ENCODE measurements at places on chromosomes 2 and 18.

- no peak overlapping the region for H3K27ac ChIP-seq
- H3K4me1 ChIP-seq, result peaks cover 46% of the 10 kb centered on the region
- H3K27me3 ChIP-seq, result peaks cover 2% of the 10 kb centered on the region
- no peaks in the 10 kb centered on the region for H3K36me3 ChIP-seq
Observed at GRCh38 chr2:234102112-234102511, 51.6 kb downstream of the SPP2 start.

GRCh38 chr2:241558532-241559322 is at the start of gene BOK:
Gene BOK (plus strand): TSS chr2:241558745. CDS start chr2:241559484, 739 bp downstream.
- H3K4me3 ChIP-seq, result peak within 1 kb of the TSS; percentile 74
- H3K27ac ChIP-seq, result no peak within 1 kb of the TSS
- H3K27me3 ChIP-seq, result peaks cover 43% of the 10 kb centered on the region
- H3K36me3 ChIP-seq, result peaks cover 19% of the 10 kb centered on the region
- peaks cover 6% of the 10 kb centered on the region for H3K4me1 ChIP-seq
- DNase-seq, result peak; percentile 8

GRCh38 chr2:7736646-7737305 is 819.6 kb downstream of the RNF144A start:
- H3K27ac ChIP-seq, result no peak overlapping the region
- H3K36me3 ChIP-seq, result peaks cover 2% of the 10 kb centered on the region
- no peak for DNase-seq
- no peaks in the 10 kb centered on the region for H3K27me3 ChIP-seq

GRCh38 chr2:232761301-232761907 is 15.0 kb downstream of the KCNJ13 start:
- peaks cover 6% of the 10 kb centered on the region for H3K36me3 ChIP-seq
- no peaks in the 10 kb centered on the region for H3K27me3 ChIP-seq
- no peak overlapping the region for H3K4me3 ChIP-seq
- DNase-seq, result peak; percentile 64
- no peak overlapping the region for H3K27ac ChIP-seq

GRCh38 chr2:28367667-28368356 is 24.8 kb upstream of the FOSL2 start:
- DNase-seq, result no peak
- H3K4me3 ChIP-seq, result no peak overlapping the region
- no peak overlapping the region for H3K27ac ChIP-seq
- H3K4me1 ChIP-seq, result peaks cover 46% of the 10 kb centered on the region

DNA sequence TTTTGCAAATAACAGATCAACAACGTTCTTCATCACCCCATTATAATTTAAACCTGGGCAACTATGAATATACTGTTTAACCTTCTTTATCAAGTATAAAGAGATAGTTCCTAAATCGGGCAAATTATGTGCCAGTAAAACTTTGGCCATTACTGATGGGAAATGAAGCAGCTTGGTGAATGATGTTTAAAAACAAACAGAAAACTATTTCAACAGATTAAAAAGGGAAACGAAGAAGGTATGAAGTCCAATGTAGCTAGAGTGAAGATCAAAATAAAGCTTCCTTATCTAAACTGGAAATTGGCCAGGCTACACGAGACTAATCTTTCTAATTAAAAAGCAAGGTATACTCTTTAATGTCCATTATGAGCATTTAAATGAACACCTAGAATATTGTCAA is 6.7 kb upstream of the RBBP8 start:
- H3K36me3 ChIP-seq, result no peaks in the 10 kb centered on the region
- DNase-seq, result no peak
- no peaks in the 10 kb centered on the region for H3K27me3 ChIP-seq
- H3K4me3 ChIP-seq, result no peak overlapping the region

DNA sequence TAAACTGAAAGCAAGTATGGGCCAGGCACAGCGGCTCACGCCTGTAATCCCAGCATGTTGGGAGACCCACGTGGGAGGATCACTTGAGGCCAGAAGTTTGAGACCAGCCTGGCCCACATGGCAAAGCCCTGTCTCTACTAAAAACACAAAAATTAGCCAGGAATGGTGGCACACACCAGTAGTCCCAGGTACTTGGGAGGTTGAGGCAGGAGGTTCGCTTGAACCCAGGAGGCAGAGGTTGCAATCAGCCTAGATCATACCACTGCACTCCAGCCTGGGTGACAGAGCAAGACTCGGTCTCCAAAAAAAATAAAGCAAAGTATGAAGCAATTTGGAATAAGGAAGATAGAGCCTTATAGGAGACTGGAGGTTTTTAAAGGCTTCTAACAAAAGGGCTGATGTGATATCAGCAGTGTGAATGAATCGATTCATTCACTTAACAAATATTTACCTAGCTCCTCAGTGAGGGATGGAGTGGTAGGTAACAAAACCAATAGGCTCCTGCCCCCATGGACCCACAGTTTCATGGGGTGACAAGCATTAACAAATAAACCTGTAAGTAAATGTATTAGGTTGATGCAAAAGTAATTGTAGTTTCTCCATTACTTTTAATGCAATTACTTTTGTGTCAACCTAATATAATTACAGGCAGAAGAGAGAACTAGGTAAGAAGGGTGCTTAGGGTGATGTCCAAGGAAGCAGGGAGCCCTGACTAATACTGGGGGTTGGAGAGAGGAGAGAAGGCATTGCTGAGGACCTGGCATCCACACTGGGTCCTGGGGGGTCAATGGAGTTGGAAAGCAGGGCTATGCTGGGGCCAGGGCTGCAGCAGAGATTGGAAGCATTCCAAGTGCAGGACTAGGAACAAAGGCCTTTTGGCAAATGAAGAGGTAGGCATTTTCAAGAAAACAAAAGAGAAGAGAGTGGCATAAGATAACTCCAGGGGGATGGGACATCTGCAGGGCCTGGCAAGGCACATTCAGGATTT is 195.4 kb upstream of the ARL4C start:
- H3K4me3 ChIP-seq, result no peak overlapping the region
- peaks cover 21% of the 10 kb centered on the region for H3K27me3 ChIP-seq
- no peak for DNase-seq
- H3K27ac ChIP-seq, result no peak overlapping the region
- no peaks in the 10 kb centered on the region for H3K36me3 ChIP-seq
- H3K4me1 ChIP-seq, result no peaks in the 10 kb centered on the region
